Gastroesophageal sphincter (tissue), 4 donors: ENCODE measurements at places on chromosomes 5 and 9. TPM values are rescaled to one million over a fixed set of nuclear protein-coding genes. Genes with fewer than 3 reads are reported as not detected.

SGCD gene
- 36.8 TPM for total RNA-seq

INSL6 gene
- total RNA-seq: not detected

HTR1A gene
- total RNA-seq: not detected

ZNF483 gene
- 27.1 TPM for total RNA-seq
